ENCODE measurements at places on chromosomes 1 and 21.

GRCh38 chr1:25074351-25075227 is 144.5 kb upstream of the RUNX3 start:
- DNase-seq = no peak

DNA sequence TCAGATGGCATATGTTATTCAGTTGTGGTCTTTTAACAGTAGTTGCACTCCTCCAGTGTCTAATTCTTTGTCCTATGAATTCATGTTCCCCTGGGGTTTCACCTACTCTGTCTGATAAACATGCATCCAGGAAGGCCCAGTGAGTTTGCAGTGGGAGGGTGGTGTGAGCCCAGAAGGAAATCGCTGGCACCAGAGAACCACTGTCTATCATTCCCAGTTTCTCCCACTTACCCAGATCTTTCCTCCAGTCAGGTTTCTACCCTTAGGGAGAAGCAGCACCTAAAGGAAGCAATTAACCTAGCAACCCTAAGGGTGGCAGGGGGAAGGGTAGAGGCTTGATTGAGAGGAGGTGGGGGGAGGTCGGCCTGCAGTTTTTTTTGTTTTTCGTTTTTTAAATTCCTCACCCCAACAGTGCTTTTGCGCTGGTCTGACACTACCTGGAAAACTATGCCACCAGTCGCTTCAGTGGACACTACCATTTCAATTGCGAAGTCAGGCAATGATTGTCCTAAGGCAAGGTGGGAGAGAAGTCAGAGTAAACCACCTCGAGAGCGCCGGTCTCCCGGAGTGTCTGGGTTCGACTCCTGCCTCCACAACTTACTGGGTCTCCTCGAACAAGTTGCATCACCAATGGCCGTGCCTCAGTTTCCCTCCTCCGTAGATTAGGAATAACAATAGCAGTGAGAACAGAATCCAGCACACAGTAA is 766 bp upstream of the SLC44A3 start:
- no peak for DNase-seq

DNA sequence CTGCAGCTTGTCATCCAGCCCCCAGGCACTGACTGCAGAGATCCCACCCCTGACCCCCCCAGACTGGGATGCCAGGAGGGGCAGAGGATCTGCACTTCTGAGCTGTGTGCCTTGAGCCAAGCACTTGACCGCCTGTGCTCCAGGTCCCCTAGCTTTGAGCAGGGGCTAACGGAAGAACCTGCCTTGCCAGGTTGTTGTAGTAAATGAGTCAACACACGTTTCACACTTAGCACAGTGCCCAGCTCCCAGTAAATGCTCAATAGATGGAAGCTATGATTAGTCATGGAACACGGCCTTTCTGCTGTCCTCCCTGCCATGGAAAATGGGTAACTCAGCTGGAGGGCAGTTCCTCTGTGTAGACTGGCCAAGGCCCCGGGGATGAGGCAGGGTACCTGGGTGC is 24.1 kb downstream of the IFFO2 start:
- no peak for DNase-seq

GRCh38 chr1:245822996-245823395 is 668.2 kb downstream of the KIF26B start:
- no peak for DNase-seq

- DNase-seq = no peak
Measured at GRCh38 chr1:166485620-166486019, 318.8 kb upstream of the FAM78B start.

DNA sequence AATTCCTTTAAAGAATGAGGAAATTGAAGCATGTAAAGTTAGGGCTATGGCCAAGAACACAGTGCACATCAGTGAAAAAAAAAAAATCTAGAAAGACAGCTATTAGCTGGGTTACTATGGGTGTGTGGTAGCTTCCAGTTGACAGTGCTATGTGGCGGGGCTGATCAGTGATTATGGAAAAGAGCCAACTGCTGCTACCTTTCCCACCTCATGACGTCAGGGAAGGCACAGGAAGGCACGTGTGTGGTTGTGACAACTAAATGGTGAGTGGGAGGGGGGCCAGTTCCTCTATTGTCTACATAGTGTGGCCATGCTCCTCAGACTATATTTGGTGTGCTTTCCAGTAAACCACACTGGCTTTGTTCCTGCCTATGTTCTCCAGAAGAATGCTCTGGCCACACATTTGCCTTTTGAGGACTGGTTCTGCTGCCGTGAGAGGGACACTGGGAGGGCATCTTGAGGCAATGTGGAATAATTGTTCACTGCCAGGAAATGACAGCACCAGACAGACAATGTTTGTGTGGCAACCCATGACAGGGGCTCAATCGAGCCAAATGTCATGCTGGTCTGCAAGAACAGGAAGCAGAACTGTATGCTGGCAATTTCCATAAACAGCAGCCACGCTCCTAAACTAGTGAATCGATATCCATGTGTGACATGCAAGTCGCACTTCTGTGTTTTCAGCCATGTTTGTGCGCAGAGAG is 3.0 kb upstream of the SDE2 start:
- peak; percentile 71 for DNase-seq

DNA sequence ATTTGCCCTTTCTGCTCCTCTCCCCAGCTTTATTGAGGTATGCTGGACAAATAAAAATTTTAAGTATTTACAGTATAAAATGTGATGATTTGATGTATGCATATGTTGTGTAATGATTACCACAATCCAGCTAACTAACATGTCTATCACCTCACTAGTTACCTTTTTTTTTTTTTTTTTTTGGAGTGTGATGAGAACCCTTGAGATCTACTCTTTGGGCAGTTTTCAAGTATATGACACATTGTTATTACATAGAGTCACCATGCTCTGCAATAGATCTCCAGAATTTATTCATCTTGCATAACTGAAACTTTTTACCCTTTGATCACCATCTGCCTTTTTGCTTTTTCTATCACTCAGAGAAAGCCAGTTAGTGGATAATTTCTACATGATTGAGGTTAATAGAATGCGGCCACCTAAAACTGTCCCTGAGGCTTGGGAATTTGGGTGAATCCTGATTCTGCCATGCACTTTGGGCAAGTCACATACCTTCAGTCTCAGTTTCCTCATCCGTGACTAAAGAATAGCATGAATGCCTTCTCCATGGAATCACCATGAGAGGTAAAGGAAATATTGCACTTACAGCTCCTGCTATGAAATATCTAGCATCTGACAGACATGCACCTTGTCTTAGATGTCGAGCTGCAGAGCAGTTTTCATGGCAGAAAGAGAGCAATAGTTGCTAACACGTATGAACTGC is 295.2 kb downstream of the DISC1 start:
- DNase-seq = no peak

DNA sequence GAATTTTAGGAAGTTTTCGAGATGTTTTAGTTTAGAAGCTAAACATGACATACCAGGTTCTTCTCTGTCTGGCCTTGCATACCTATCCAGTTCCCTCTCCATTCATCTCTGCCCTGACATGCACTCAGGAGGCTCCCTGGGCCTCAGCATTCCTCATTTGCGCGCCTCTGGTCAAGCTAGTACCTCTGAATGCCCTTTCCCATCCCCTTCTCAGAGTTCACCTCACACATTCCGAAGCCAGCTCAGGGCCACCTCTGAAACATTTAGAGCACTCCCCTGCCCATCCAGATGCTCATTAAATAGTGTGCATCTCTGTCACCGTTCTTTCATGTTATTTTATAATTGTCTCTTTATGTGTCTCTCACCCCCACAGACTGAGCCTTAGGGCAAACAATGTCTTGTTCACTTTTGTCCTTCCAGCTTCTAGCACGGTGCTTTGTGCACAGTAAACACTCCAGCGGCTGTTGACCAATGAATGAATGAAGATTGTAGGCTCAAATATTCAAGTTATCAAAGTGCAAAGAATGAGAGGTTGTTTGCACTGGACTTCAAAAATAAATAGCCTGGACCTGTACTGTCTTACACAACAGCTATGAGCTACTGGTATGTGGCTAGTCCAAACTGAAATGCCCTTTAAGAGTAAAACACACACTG is 1.2 kb upstream of the DHCR24 start:
- DNase-seq = no peak

DNA sequence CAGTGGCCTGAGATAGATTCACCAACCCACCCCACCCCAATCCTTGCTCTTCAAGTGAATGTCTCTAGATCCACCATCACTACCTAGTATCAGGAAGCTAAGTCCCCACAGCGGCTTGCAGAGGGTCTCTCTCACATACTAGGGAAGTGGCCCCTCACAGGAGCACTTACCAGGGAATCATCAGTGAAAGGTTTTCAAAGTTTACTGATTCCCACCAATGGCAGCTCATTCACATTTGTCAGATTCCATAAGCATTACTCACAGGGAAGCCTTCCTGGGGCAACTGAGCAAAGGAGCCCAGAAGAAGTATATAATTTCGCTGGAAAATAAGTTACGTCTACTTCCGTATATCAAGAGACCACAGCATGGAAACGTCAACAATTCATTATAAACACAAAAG is 120.8 kb downstream of the GREM2 start:
- DNase-seq = no peak

- DNase-seq = no peak
Measured at GRCh38 chr1:213988507-213989001, 781 bp downstream of the PROX1 start.

DNA sequence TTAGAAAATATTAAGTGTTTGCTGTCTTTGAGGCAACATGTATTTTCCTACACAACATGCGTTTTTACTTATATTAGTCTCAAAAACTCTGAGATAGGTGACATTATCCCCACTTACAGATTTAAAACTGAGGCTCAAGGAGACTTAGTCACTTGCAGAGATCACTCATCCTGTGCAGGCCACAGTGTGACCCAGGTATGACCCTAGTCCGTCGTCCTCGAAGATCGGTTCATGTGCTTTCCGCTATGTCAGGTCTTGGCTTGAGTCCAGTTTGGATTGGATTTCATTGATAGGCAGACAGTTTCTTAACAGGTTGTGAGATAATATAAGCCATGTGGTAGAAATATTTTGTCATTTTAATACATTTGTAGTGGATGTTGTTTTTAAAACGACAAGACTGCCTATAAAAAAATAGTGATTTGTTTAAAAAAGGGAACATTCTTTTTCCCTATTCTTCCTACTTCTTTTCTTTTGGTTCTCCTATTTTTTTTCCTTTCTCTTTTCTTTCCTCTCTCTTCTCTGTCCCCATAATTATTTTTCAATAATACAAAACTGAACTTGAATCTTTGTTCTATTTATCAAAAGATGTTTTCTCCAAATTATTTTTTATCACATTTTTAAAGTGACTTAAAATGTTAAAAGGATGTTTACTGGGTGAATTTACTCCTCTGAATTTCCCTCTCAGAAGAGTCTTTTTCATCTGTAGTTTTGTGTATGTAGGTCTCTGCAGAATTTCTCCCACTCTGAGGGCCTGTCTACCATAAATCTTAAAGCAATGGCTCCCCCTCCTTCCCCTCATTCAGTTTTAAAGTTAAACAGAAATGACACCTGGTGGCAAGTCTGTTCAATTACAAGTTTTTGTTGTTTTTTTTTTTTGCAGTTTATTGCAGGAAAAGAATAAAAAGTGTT is 81.8 kb downstream of the PHTF1 start:
- peak; percentile 57 for DNase-seq

- no peak for DNase-seq
Measured at GRCh38 chr1:245085508-245086095, 69.2 kb upstream of the KIF26B start.

DNA sequence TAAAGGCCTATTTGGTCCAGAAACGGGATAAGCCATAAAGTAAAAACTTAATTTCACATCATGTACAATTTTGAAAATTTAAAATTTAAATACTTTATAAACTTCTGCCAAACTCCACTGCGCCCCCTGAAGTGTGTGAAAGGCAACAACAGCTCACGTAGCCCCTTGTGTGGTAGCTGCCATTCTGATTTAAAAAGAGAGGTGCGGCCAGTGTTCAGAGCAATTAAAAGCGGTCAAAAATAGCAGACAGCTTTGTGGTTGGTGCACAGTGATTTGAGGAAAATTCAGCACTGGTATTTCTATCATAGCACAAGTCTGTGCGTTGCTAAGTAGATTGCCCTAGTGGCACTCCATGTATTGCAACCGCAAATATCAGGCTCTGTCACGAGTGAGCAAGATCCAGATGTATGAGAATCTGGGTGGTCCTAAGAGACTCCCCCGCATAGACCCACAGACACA is 122.5 kb downstream of the ATG4C start:
- no peak for DNase-seq
